ENCODE measurements at places on chromosomes 13 and 19.

DNA sequence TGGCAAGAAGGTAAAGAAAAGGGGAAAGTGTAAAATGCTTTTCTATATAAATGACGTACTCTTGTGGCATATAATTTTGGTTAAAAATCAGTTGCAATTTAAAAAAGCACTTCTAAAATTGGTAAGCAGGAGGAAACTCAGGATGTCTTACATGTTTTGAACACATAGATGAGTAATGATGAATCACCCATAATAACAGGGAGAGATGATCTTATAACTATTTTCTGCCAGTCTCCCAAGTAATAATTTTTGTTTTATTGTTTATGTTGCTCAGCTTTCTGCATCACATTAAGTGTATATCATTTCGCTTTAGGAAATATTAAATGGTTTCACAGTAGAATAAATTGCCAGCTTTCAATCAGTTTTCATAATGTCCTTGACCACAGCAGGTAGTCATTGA is 1430.7 kb upstream of the PCDH20 start:
- DNase-seq, result no peak

GRCh38 chr19:33800012-33800680 is 3.5 kb downstream of the KCTD15 start:
- no peak for DNase-seq

GRCh38 chr19:39550197-39550596 is 10.2 kb upstream of the EID2 start:
- no peak for DNase-seq

DNA sequence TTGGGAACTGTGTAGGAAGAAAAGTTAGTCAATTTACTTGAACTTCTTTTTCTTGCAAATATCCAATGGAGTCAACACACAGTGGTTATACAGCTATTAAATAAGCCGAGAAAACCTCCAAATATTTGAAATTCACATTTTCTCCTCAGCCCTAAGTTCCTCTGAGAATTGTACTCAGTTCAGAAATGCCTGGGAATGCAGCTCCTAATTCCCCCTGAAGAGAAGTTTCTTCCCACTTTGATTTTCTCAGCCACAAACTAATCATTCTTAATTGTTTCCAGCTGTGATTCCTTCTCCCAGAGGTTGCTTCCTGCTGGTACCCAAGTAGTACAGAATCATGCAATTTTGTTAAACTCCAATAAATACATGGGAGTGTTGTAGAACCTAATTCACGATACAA is 246.1 kb upstream of the MIR17HG start:
- DNase-seq, result peak; percentile 3

- no peak for DNase-seq
Observed at GRCh38 chr13:28582892-28583240, 76.1 kb upstream of the POMP start.

DNA sequence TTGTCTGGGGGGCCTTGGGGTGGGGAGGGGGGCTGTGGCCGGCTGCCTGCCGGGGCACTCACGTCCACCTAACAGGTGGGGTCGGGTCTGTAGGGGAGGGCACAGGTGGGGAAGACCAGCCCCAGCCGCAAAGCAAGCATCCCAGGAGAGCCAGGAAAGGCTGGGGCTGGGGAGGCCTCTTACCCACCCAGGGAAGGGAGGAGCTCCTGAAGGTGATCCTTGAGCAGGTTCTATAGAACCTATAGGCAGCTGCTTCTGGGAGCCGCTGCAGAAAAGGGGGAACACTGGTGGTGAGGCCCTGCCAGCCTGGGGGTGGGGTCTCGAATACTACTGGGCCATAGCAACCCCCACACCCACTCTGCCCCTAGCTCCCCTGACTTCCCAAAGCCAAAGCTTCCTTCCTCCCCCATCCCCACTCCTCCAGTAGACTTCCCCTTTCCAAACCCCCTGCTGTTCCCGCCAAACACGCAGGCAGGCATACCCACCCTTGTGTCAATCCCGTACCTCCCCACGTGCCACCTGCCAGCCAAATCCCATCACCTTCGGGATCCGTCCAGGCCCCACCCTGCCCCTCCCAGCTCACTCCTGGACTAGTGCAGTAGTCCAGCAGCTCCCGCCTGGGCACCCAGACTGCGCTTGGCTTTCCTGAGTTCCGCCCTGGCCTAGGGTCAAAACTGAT is 5.6 kb downstream of the KLF16 start:
- no peak for DNase-seq

- DNase-seq, result peak; percentile 65
Observed at GRCh38 chr13:35478271-35479037, 2.0 kb upstream of the MAB21L1 start.

DNA sequence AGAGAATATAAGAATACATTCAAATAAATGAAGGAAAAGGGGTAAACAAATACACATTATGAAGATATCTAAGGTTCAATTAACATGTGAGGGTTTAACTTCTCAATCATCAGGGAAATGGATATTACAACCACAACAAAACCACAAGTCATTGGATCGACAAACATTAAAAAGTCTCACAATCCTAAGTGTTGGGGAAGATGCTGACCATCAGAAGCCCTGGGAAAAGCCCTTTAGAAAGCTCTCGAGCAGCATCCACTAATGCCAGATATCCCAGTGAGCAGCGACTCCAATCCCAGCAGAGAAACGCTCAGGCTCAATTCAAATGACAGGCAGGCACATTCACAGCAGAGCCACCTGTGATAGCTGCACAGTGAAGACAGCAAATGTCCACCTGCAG is 3.1 kb downstream of the TPRX1 start:
- no peak for DNase-seq

GRCh38 chr13:89694451-89694850 is 1653.0 kb upstream of the MIR17HG start:
- DNase-seq, result no peak

DNA sequence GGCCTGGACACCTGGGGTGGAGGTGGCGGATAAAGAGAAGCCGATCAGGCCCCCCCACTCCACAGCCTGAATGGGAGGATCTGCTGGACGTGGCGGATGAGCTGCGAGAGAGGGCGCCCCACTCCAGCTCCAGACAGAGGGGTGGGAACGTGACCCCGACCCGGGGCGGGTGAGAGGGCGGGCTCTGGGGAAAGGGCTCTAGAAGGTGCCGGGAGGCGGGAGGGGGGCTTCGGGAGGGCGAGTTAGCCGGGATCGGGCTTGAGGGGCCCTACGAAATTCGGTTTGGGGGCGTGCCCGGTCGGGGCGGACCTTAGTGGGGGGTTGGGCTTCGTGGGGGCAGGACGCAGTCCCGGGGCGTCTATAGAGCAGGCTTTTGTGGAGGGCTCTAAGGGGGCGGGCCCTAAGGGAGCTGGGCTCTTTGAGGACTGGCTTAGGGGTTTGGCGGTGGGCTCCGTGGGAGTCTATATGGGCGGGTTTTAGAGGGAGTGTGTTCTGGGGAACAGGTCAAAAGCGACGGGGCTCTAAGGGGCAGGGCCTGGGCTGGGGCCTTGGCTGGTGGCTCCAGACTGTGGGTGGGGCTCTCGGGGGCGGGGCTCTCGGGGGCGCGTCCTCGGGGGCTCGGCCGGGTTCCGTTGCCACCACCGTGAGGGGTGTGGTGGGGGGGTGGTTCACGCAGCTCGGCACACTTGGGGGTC is 4.1 kb upstream of the NANOS3 start:
- peak; percentile 95 for DNase-seq

- DNase-seq, result no peak
Observed at GRCh38 chr13:23357349-23357748, 76.2 kb downstream of the SACS start.

GRCh38 chr13:46580362-46580839 is 27.4 kb downstream of the LRCH1 start:
- DNase-seq, result no peak

DNA sequence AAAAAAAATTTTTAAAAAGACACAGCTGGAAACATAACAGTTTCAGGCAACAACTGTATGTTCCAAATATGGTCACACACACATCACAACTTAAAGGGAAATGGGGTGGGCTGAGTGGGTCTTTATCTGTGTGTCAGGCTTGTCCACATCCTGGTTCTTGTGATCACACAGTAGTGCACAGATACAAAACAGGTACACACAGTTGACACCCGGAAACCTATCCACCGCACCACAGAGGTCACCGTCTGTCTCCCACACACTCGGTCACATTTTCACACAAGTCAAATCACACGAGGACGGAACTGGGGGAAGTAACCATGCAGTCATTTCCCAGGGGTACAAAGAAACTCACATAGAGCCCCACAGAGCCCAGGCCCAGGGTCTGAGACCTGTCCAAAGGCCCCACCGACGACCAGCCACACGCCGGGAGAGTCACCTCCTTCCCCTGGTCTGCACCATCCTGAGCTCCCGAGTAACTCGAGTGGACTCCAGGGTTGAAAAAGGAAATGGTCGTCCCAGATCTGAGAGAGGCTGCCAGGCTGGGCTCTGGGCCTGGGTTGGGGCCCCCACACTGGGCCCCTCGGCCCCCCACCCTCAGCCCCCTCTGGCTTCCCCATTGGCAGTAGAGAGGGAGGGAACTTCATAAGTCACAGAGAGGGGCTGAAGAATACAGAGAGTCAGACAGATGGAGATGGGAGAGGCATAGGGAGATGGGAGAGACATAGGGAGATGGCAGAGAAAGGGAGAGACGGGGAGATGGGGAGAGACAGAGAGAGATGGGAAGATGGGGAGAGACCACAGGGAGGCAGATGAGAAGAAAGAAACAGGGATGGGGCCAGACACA is 1.3 kb upstream of the PPAN start:
- no peak for DNase-seq

- no peak for DNase-seq
Observed at GRCh38 chr19:13968999-13969398, 16.7 kb downstream of the DCAF15 start.

DNA sequence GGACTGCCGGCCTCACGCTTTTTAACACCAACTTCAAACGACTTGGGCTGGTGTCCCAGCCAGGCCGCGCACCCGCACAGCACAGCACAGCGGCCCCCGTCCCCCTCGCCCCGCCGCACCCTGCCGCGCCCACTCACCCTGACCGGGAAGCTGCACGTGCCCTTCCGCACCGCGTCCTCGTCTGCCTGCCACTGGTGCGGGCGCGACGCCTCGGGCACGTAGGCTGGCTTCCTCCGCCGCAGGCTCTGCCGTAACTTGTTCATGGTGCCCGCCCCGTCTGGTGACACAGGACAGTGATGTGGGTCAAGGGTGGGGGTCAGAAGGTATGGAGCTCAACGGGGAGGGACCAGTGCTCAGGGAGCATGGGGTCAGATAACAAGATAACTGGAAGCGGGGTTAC is 6.2 kb downstream of the NUMBL start:
- DNase-seq, result no peak

GRCh38 chr19:15243236-15243957 is 11.1 kb upstream of the EPHX3 start:
- no peak for DNase-seq

DNA sequence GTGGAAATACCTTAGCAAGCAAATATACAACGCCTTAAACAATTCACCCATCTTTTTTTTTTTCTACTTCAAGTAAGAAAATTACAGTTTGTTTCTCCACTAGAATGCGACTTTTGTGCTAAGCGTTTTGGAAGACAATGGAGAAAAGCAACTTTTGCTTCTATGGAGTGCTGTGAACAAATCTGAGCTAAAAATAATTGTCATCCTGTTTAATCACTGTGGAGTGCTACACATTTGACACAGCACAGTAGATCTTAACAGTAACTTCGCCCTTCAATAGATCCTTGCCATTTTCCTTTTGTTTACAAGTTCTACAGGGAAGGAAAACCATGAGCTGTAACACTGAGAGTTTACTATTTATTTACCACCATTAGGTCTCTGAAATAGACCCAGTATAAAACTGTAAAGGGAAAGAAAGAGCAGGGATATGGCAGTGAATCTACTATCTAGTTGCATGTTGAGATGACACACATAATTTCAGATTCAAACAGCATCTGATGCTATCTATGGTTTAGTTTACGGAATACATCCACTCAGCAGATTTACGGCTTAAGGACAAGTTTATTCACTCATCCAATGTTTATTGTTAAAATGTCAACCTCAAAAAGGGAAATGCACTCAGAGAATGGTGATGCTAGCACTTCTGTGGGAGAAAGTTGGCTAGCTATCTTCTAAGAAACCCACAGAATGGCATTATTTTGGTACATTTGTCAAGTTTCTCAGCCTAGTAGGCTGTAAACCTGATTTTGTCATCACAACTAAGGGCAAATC is 175.3 kb downstream of the VWA8 start:
- no peak for DNase-seq

GRCh38 chr19:15421721-15422260 is 3.0 kb upstream of the AKAP8L start:
- DNase-seq, result no peak

- peak; percentile 58 for DNase-seq
Observed at GRCh38 chr13:87671753-87672605, 808 bp downstream of the SLITRK5 start.

DNA sequence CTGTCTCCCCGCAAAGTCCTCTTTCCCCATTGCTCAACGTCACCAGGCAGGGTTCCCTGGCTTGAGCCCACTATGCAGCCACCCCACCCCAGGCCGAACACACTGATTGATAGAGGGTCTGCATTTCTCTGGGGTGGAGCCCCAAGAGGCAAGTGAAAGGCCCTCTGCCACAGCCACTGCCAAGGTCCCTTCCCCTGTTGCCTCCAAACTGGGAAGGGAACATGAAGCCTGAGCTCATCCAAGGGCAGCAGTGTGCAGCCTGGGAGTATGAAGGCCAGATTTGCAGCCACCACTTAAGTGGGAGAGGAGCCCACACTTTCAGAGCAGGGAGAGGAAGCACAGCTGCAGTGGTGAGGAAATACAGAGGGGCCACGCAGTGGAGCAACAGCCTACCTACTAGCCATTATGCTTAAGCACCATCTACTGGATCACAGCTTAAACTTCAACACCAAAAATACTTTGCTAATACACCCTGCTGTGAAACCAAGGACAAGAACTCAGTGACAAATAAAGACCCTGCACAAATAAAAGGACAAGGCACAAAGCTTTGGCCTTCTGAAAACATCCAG is 48.6 kb downstream of the UBL3 start:
- peak; percentile 33 for DNase-seq

DNA sequence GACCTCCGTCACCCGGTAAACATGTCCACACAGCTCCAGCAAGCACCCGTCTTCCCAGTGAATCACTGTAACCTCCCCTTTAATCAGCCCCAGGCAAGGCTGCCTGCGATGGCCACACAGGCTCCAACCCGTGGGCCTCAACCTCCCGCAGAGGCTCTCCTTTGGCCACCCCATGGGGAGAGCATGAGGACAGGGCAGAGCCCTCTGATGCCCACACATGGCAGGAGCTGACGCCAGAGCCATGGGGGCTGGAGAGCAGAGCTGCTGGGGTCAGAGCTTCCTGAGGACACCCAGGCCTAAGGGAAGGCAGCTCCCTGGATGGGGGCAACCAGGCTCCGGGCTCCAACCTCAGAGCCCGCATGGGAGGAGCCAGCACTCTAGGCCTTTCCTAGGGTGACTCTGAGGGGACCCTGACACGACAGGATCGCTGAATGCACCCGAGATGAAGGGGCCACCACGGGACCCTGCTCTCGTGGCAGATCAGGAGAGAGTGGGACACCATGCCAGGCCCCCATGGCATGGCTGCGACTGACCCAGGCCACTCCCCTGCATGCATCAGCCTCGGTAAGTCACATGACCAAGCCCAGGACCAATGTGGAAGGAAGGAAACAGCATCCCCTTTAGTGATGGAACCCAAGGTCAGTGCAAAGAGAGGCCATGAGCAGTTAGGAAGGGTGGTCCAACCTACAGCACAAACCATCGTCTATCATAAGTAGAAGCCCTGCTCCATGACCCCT is 9.0 kb upstream of the CEACAM5 start:
- DNase-seq, result no peak

All from GM23338 (cell line).